Bone marrow (tissue), 2 donors: ENCODE measurements at places on chromosomes 12 and 14.

GRCh38 chr14:51185180-51185579 is 54.9 kb upstream of the TMX1 start:
- no peak for DNase-seq

- no peak for DNase-seq
These were observed 214.1 kb downstream of the FBXL14 start for GRCh38 chr12:1380171-1380851.

DNA sequence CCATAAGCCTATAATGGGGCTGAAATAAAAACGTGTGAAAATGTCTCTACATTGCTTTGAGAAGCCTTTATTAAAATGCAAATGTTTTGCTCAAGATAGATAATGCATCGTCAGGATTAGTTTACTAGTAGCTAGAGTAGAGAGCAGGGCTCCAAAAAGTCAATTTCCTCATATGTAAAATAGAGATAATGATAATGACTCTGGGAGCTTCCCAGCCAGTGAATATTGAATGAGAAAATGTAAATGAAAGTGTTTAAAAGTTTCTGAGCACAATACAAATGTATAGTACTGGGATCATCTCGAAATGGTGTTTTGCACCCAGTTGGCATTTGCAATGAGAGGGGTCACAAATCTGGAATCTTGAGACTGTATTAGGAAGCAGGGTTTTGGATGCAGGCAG is 135.3 kb downstream of the OTOGL start:
- no peak for DNase-seq

DNA sequence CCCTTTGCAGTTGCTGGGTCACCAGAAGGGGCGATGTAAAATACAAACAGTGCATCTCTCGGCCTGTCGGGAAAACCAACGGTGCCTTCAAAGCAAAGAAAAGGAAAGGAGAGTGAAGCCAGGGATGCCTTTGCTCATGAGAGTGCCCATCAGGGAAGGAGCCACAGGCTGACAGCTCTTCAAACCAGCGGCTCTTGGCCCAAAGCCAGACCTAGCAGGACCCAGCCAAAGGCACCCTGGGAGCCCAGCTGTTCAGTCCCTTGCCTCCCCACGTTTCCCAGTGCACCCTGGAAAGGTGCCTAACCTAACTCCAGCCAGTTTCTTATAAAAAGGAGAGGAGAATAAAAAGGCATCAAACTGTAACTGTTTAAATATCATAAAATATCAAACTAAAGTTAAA is 29.2 kb downstream of the PRMT8 start:
- DNase-seq, result no peak

DNA sequence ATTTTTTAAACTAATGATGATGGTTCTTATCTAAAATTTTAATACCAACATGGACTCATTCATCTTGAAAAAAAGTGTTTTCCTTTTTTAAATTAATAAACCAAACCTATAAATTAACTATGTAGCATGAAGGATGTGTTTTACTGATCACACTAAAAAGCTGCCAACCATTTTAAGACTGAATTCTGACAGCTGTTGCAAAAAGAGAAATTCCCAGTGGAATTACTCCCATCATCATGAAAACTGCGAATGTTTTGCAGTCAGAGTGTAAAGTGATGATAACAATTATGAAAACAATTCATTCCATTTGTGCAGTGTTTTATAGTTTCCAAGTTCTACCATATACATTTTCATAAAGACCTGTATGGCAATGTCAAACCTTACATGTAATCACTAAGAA is 232.8 kb downstream of the SLC2A13 start:
- no peak for DNase-seq

DNA sequence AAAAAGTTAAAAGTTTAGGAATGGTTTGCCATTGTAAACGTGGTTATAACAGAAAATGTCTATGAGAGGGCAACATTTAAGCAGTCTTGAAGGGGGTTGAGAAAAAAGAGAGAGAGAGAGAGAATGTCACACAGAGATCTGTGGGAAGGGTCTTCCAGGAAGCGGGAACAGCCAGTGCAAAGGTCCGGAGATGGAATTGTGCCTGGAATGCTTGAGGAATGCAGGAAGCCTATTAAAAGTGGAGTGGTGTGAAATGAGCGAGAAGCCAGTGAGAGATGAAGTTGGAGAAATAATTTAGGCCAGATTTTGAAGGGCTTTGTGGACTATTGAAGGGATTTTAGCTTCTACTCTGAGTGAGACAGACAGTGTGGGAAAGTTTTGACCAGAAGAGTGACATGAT is 406.8 kb upstream of the TBX3 start:
- no peak for DNase-seq

- DNase-seq, result no peak
These were observed 1.5 kb downstream of the L3HYPDH start for GRCh38 chr14:59482541-59483331.

- DNase-seq, result no peak
These were observed 46.5 kb upstream of the PTCSC3 start for GRCh38 chr14:36222952-36223468.
